ENCODE measurements at places on chromosomes 7 and 10.

GRCh38 chr7:105030447-105030846 lies 16.4 kb downstream of the KMT2E start:
- DNase-seq, result no peak

- DNase-seq, result no peak
Measured at GRCh38 chr7:14275356-14275755, 285.9 kb upstream of the ETV1 start.

DNA sequence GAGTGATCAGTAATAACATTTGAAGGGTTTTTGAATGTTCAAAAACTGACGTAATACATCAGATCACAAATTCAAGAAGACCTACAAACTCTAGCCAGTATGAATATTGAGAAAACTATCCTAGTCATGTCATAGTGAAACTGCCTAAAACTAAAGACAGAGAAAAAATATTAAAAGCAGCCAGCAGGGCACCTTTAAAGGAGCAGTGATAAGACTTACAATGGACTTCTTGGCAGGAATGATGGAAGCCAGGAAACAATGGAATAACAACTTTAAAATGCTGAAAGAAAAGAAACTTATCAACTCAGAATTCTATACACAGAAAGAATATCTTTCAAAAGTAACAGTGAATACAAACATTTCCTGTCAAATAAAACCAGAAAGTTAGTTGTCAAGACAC lies 78.3 kb upstream of the CTBP2 start:
- no peak for DNase-seq

DNA sequence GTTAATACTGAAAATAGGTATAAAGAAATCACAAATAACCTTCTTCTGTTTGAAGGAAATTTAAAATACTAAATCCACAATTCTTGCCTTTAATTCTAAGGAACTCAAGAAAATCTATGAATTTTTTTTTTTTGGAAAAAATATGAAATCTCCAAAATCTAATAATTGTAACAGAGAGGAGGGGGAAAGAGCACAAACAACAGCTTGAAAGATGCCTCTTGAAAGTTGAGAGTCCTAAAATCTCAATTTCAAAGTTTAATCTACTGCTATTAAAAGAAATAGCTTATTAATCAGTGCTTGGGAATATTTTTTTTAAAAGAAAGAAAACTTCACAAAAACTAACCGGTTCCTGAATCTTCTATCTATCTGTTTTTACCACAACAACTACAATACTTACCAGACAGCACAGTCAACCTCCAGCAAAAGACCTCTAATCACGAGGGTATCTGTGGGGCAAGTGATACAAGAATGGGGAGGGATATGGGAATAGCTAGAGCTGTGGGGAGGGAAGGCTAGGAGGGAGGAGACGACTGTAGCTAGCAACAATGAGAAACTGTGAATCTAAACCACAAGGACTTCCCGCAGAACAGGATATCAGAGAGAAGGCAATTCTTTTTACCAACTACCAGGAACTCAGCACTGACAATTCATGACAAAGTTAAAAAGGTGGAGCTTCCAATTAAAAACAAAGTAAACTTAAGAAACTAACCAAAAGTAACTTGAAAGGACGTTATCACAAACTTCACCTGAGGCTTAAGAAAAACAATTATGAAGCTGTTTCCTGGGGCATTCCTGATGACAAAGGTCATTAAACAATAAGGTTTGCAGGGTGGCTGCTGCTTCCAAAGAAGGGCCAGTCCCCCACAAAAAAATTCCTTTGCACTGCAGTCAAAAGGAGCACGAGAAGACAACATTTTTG lies at the start of gene USP54:
Gene USP54, minus strand, starts transcription at position 462 of the 919 bp plus-strand sequence. CDS start 15,684 bp downstream, outside the sequence.
- DNase-seq, result no peak

GRCh38 chr7:89336121-89336520 lies 540.6 kb upstream of the TEX47 start:
- DNase-seq, result no peak

GRCh38 chr7:109246330-109247077 lies 676.8 kb downstream of the DNAJB9 start:
- DNase-seq, result no peak

DNA sequence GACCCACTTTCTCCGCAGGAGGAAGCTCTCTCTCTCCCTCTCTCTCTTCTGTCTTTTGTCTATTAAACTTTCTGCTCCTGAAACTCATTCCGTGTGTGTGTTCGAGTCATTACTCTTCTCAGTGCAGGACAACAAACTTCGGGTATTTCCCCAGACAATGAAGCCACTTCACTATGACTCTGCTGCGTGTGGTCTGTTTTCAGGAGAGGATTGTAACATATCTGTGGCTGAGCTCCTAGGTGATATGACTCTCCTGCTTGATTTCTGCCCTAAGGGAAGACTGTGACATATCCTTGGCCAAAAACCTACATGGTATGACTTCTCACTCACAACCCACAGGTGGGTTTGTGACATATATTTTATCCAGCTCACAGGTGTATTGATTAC lies 39.9 kb upstream of the ZNF107 start:
- DNase-seq, result no peak

DNA sequence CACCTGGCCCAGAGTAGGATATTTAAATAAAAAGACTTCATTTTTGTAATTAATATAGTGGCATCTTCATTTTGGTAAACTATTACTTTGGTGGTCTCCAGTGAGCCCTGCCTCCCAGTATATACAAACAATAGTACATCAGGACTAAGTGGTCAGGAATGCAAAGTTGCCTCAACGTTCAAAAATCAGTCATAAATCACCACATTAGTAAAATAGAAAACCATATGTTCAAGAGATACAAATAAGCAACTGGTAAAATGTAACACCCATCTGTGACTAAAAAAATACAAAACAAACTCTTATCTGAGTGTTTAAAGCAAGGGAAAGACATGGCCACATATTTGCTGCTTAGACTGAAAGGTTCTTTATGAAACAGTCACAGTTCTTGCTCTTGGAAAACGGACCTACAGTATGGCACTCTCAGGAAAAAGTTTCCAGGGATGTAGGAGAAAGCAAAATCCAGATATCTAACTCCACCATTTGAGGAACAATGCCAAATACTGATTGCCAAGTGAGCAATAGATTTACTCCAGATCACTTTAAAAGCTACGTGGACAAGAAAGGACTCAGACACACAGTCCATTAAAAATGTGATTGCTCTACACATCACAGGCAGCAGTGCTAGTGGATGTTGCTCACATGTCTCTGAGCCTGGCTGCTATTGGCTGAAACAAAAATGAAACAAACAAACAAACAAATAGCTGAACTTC lies 15.1 kb upstream of the RHOBTB1 start:
- DNase-seq, result no peak

DNA sequence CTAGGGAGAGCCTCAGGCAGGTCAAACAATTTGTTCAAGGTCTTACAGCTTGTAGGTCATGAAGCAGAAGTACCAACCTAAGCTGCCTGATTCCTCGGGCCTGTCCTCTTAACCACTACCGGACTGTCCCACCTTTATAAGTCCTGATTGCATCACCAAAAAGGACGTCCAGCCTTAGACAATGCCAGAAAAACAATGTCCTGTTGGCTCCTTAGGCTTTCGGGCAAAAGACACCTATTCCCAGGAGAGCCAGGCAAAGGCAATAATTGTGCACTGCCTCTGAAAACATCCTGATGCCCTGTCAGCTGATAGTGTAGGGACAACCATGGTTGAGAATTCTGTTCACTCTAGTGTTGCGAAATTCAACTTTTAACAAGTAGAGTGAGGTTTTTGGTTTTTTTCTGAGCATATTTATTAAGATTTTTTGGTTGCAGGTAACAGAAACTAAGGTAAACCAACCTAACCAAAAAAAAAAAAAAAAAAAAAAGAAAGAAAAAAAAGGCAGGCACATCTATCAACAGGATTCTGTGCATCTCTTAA lies 40.5 kb downstream of the CDHR3 start:
- no peak for DNase-seq

- no peak for DNase-seq
Measured at GRCh38 chr7:140435252-140435895, 31.5 kb downstream of the RAB19 start.

DNA sequence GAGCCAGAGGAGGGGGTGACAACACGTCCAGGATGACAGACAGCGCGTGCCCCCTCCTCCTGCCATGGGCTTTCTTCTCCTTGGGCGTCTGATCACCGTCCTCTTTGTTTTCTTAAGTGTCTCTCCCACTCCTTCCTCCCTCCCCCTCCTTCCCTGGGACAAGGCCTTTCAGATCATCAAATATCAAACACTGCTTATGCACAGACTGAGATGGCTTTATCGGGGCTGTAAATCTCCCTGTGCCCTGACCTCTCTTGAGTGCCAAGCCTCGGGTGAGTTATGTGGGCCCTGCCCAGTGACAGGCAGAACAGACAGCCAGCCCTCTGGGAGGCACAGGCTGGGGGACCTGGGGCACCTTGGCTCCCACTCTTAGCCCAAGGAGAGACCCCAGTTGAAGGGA lies 116.4 kb downstream of the C10orf105 start:
- no peak for DNase-seq

GRCh38 chr10:52818019-52818418 lies 45.4 kb upstream of the MBL2 start:
- DNase-seq, result no peak

DNA sequence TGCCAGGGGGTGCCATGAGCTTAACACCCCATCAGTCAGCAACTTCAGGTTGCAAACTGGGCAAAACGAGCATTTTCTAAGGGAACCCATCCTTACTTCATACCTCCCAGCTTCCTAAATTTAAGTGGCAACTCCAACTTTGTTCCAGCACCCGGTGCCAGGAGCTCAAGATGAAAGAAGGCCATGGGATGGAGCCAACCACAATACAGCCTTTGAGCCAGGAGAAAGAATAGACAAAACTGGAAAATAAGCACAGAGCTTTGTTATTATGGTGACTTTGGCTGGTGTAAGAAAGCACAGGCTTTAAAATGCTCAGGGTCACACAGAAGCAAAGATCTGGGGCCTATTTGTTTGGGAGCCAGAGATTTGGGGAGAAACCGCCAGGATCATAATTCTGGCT lies 388.7 kb upstream of the MGMT start:
- no peak for DNase-seq

- no peak for DNase-seq
Measured at GRCh38 chr7:988426-988911, 5.5 kb downstream of the CYP2W1 start.

DNA sequence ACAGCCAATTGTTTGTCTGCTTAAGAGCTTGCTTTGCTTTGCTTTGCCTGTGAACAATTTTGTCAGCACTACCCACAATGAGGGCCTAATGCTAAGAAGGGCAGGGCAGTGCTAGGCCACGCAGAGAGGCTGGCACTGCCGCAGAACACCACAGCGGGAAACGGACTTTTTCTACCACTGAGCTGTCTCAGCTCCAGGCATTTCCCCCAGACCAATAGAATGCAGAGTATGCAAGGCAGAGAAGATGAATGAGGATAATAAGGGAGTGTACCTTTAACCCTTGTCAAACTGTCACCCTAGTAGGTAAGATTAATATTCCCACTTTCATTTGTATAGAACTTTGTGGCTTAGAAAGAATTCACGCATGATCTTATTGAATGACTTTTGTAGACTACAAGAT lies 104.5 kb downstream of the SH3PXD2A start:
- no peak for DNase-seq

GRCh38 chr7:106037489-106038176 lies 74.5 kb downstream of the SYPL1 start:
- DNase-seq, result no peak

GRCh38 chr10:77906951-77907421 lies 19.6 kb downstream of the DLG5 start:
- no peak for DNase-seq

- DNase-seq, result no peak
Measured at GRCh38 chr10:61835946-61836887, 65.3 kb upstream of the ARID5B start.

- no peak for DNase-seq
Measured at GRCh38 chr7:3177271-3177670, 123.8 kb upstream of the SDK1 start.

DNA sequence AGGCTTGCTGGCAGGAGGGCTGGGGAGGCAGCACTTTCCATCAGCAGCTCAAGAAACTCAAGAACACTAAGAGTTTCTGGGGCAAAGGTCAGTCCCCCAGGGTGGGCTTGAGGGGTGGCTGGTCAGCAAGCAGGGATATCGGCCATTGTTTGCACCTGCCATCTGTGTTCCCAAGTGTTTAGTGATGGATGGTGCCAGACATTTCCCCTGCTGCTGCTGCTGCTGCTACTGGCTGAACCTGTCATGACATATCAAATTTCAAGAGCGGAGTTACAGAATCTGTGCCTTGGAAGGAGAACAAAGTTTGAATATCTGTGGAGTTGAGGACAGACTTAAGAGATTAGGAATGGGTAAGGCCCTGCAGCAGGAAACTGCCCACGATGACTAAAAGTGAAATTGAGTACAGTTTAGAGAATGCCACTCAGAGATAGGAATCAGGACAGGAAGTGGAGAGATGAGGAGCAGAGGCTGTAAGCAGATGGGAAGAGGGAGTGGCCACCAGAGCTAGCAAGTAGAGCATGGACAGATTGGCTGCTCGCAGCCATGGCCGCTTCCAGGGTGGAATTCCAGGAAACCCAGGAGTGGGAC lies 39.2 kb upstream of the PPP1R3C start:
- DNase-seq, result no peak
